Keratinocyte (primary cell): ENCODE measurements at places on chromosomes 13 and 19.

- DNase-seq: peak; percentile 9
Measured at GRCh38 chr13:23928985-23929384, 31.7 kb upstream of the C1QTNF9B start.

GRCh38 chr19:50516456-50516855, 2.7 kb upstream of the ASPDH start:
- no peak for DNase-seq

DNA sequence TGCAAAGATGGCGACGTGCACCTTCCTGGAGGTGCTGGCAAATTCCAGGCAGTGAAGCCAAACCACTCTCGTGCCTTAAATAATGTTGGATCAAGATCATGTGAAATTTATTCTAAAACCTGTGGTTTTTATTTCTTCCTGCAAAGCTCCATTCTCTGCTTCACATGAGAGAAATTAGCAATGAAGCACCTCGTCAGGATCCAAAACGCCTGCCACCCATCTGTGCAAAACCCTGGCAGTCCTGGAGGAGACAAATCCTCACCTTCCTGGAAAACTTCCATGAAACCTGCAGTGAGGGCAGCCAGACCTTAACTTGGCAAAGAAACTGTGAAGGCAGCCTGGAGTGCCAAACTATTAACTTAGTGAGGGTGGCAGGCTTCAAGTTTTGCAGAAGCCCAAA, 47.6 kb downstream of the CHST8 start:
- DNase-seq: no peak

- peak; percentile 83 for DNase-seq
Measured at GRCh38 chr13:47215736-47216135, 318.9 kb upstream of the HTR2A start.

GRCh38 chr19:44939668-44940067, 2.4 kb upstream of the APOC4 start:
- DNase-seq: no peak

DNA sequence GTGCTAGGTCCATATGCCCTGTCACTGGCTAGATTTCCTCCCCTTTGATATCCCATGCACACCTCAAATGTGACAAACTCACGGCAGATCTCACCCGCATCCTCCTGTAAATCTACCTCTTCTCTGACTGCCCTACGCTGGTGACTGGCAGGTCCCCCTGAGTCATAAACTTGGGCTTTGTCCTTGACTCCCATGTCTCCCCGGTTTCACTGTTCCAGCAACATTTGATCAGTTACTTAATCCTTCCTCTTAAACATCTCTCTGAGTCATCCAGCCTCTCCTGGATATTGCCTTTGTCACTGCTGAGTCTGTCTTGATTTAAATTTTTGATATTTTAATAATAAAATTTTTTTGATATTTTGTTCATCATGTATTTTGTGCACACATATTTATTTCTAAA, 26.5 kb downstream of the FAM216B start:
- no peak for DNase-seq

GRCh38 chr19:4758659-4759058, 32.9 kb upstream of the FEM1A start:
- no peak for DNase-seq

DNA sequence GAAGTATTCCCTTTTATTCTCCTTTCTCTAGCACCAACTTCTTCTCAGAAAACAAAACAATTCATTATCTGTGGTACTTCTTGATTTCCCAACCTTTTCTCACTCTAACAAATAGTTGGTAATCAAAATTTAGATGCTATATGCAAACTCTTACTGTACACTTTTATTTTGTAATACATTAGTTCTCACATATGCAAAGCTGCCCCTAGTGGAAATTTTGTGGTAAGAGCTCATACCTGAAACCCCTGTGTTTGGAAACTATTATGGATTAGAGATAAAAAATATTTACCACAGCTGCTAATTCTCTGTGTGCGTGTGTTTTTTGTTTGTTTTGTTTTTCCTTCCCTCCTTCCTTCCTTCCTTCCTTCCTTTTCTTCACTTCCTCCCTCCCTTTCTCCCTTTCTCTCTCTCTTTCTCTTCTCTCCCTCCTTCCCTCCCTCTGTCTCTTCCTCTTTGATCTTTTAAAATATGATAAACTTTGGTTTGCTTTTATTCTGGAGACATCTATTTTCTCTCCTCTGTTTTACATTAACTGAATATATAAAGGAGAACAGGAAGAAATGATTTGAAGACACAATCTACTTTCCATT, 537.4 kb downstream of the SLITRK6 start:
- DNase-seq: no peak

GRCh38 chr19:18312092-18312534, 10.8 kb downstream of the LSM4 start:
- DNase-seq: no peak
